ENCODE measurements at places on chromosomes 12 and 14.

- DNase-seq, result no peak
These were observed 406.9 kb upstream of the SOX5 start for GRCh38 chr12:24356240-24356804.

DNA sequence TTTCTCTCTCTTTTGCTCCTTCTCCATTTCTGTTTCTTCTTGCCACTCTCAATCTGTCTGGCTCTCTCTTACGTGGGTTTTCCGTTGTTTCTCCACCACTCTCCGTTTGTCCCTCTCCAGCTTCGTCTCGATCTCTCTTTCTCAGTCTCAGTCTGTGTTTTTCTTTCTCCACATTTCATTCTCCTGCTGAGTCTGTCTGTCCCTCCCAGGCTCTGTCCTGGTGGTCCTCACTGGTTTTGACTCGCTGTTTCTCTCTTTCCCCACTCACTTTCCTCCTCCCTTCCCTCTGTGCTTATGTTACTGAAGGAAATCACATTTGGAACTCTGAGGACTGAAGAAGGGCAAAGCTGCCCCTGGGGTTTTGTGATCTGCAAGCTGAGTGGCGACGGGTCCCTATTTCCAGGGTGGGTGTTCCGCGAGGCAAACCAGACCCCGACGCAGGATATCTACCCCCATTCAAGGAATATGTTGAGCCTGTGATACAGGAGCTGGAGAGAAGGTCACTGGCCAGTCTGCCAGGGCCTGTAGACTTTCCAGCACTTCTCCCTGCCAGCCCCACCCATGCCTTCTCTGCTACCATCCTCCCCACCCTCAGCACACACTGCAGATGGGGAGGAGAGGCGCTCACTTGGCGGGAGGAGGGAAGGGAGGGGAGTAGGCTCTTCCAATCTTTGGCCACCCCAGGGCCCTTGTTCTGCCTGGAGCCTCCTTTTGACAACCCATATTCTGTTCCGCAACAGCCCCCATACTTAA is 102.7 kb upstream of the MAP1LC3B2 start:
- no peak for DNase-seq

DNA sequence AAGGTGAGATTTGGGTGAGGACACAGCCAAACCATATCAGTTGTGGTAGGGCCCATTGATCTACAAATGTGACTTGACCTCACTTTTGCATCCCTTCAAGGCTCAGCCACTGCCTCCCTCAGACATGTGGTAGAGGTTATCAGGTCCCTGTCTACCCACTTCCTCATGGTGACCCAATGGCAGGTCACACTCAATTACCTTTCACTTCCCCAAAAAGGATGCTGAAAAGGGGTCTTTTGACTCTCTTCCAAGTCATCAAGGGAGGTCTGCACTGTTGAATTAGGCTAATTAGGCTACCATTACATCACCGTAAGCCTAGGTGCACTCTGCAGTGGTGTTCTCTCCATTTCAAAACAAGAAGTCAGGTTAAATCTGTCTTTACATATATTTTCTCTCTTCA is 22.6 kb upstream of the DRAM1 start:
- DNase-seq, result no peak

DNA sequence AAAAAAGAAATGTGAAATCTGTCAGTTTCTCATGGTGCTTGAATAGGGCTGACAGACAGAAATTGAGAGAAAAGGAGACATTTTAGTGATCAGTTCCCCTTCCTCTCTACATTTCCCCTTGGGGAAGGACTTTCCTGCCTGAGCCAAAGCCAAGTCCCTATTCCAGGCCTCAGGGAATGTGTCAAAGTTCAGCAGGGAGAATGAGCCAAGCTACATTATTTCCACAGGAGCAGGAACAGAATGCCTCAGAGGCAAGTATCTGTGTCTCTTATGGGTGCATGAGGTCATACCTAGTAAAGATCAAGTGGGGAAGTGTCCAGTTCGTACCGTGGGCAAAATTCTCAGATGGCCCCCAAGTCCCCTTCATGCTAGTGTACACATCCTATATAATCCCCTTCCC is 68.6 kb downstream of the IQSEC3 start:
- DNase-seq, result no peak

- DNase-seq, result no peak
These were observed 23.5 kb upstream of the SELPLG start for GRCh38 chr12:108657130-108657745.

DNA sequence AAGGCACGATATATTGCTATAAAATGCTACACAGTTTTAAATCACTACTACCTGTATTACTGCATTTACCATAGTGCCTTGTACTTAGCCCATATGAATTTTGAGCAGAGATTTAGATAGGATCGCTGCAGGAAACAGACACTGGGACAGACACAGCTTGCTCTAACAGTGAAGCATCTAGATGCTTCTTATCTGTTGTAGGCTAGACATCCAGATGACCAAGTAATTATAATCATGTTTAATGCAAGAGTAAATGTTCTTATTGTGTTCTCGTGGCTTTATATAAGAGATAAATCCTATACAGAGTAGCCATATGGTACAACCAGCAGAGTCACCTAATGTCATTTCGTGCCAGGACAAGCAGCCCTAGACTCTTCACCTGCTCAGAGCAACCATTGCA is 92.8 kb downstream of the ASCL1 start:
- no peak for DNase-seq

- DNase-seq, result peak; percentile 17
These were observed 242.1 kb downstream of the CACNA1C start for GRCh38 chr12:2294651-2295475.

DNA sequence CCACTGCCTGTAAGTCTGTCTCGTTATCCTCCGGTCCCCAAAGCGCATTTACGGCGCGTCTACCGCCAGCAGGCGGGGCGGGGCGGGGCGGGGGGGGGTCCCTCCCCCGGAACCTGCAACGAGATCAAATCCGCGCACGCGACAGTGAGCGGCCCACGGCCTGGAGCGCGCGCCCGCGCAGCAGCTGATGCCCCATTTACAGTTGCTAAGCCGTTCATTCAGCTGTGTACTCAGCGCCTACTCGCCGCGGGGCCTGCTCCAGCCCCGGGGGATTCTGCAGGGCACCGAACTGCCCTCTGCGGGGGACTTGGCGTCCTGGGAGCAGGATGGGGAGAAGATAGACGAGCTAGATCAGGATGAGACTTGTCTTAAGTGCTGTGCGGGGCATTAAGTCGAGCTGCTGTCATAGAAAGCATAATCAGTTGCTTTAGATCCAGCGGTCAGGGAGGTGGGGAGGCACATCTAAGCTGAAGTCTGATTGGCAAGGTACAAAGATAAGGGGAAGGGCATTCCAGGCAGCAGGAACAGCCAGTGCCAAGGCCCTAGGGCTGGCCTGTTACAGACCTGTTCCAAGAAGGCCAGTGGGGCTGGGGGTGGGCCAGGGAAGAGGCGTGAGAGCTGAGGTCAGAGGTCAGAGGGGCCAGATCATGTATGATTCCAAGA is 1.4 kb upstream of the CCDC85C start:
- DNase-seq, result peak; percentile 85

DNA sequence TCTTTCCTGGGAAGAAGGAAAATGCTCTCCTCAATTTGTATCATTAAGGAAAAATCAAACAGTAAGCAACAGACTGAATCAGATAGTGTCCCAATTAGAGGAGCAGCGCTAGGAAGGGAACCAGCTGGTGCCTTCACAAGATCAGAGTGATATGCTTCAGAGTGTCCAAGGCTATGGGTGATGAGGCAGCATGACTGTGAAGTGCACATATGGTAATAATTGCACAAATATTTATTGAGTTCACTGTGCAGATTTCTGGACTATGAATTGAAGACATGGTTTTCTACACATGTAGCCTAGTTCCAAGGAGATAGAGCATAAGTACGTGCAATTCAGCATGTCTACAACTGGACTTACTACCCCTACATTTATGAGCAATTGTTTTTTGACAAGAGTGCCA is 78.8 kb upstream of the EVL start:
- no peak for DNase-seq

DNA sequence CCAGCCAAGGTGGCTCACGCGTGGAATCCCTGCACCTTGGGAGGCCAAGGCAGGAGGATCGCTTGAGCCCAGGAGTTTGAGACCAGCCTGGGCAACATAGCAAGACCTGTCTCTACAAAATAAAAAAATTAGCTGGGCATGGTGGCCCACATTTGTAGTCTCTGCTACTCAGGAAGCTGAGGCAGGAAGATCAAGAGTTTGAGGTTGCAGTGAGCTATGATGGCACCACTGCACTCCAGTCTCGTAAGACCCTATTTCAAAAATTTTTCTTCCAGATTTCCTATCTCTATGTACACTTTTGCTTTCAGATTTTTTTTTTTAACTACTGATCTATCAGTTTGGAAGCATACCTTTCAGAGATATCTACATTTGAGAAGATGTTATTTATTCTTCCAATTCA is 15.3 kb downstream of the SNX6 start:
- DNase-seq, result no peak

GRCh38 chr12:119868992-119869391 is 8.1 kb downstream of the CIT start:
- no peak for DNase-seq

DNA sequence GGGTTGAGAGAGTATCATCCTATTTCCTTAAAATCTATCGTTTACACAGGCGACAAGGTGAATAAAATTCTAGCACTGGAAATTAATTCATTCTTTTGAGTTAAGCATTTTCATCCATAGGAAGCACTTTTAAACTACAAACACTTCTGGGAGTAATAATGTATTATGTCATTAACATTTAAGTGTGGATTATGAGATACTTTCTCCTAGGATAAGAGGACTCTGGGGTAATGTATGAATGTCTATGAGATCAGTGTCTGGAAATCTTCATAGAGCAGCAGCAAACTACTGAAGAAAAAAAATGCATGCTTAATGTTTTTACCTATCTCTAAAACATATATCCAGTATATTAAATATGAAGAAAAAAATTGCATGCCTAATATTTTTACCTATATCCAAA is 86.9 kb downstream of the EPS8 start:
- no peak for DNase-seq

- no peak for DNase-seq
These were observed 9.7 kb downstream of the PAWR start for GRCh38 chr12:79681008-79681590.

DNA sequence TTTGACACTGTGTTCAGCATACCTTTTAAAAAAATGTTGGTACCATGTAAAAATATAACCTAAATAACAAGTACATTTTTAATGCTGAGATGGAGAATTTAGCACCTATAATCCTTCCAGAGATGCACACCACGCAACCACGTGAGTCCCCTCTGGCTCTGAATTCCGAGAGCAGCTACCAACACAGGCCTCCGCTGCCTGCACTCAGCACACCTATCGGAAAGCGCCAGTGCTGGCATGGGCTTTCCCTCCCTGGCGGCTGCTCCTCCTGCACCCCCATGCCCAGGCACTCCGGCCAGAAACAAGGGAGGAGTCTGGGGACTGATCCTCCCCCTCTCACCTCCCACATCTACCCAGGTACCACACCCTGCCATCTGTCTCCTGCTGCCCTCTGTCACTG is 47.0 kb downstream of the ITPK1 start:
- DNase-seq, result no peak
